DMS79 treated with DMSO at 0.1 percent for 48 hours (cell line): ENCODE measurements at places on chromosomes 1 and 21.

DNA sequence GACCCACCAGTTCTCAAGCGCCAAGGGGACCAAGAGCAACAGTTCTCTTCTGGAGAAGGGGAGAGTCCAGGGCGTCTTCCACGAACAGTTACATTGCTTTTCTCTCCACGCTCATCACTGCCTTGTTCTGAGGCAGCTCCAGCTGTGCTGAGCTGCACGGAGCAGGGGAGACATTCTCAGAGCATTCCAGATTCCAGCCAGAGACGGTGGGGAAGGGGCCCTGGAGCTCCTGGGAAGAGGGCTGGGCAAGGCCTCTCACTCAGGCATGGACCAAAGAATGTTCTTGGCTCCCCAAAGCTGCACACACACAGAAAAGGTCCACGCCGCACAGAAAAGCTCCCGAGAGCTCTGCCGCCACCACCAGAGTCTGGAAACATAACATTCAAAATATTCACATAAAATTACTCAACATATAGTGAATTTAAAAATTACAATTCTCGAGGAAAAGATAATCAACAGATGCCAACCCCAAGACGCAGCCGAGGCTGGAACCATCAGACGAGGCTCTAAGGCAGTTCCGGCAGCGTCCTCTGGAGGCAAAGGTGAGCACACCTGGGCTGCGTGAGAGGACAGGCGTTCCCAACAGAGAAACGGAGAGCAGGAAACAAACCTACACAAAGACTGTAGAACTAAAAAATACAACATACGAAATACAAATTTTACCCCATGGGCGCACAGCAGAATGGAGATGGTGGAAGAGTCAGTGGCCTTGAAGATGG is 40.5 kb downstream of the UBE2G2 start:
- DNase-seq = no peak

DNA sequence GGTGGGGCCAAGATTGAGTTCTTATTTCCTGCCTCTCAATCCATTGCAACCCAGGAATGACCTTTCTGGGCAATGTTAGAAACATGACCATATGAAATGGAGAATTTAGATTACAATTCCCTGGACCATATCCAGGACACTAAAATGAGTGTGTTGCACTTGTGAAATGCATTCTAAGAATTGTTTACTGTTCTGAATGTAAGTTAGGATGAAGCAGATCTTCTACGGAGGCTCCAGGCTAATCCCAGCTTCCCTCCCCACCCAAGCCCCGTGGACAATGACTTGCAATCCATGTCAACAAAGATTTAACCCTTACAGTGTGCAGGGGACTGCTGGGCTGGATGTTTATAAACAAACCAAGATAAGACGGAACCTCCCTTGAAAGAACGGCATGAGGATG is 31.7 kb upstream of the HAO2 start:
- no peak for DNase-seq

DNA sequence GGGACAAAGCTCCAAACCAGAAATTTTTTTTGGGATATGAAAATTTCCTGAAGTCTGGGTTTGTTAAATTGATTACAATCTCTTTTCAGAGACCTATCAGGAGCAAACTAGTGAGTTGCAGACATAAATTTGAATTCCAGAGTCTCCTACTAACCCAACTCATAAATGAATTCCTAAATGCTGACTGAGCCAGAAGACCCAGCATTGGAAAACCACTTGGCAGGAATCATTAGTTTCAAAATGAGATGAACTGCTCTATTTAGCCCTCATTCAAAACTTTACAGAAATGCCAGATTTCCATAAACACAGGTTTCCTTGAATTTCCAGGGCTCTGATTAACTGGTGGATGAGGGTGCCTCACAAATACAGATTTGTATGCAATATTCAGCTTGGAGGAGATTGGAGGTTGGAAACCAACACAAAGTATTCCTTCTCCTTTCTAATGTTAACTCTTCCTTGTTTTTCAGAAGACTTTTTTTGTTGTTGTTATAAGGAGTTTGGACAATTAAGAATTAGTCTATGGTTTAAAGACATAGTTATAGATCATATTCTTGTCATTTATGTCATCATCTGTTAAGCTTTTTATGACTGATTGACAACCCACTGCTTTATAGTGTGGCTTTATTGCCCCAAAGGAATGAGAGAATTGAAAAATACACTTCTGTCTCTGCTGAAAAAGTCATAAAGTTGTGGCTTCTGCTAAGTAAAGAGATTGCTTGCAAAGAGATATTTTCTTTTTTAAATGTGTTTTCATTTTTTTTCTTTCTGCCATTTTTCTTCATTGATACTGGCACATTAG is 222.8 kb downstream of the HLX start:
- no peak for DNase-seq

- no peak for DNase-seq
Measured at GRCh38 chr1:178544531-178544930, 31.6 kb downstream of the TEX35 start.

GRCh38 chr1:23446661-23447310 is 22.2 kb upstream of the TCEA3 start:
- no peak for DNase-seq

- DNase-seq = no peak
Measured at GRCh38 chr21:33088384-33088783, 18.4 kb downstream of the OLIG1 start.

DNA sequence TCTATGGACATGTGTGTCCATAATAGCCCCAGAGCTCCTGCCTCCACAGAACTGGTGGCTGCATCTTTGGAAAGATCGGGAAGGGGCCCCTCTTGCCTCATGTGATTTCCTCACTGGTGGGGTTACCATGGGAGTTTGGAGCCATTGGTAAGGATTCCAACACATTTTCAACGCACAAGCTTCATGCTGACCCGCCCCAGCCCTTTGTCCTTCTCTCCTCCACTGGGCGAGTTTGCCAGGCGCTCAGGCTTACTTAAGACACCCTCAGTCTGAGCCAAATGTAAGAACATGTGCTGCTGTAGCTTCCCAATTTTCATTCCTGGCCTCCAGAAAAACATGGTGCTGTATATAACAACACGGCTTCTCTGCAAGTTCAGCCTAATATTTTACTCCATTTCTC is 72.4 kb downstream of the ATP5PO start:
- no peak for DNase-seq
